ENCODE measurements at places on chromosomes 16 and 17.

DNA sequence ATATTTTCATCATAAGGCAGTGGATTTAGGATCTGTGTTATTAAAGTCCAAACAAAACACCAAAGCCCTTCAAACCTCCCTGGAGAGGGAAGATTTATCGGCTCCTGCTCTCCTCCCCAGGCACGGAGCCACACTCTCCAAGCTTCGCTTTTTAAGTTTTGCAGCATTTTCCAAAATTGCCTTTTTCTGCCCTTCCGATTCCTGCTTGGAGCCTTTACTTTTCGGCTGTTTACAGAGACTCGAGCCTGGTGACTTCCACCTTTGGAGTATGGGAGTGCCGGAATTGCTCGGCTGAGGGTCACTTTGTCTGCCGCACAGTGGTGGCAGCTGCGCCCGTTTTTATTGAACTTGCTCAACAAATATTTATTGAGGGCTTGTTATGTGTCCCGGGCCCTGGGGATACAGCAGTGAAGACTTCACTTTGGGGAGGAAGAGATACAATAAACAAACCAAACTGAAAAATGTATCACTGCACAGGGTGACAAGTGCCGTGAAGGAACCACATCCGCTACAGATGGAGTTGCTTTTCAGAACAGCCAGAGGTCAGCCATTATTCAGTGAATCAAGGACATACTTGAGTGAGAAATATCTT is 185.5 kb downstream of the NTN1 start:
- DNase-seq: no peak

DNA sequence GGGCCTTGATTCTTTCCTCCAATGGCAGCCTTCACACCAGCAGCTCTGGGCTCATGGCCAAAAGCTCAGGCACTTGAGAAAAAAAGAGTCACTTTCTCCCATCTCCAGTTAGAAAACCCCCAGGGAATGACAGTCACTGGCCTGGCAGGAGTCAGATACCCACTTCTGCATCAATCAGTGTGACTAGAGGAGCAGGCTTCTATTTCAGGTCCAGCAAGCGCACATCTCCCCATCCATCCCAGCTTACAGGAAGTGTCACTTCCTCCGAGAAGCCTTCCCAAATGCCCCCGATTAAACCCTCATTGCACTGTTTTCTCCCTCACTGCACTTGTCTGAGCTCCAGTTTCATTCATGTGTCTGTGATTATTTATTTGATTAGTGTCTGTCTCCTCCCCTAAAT is 30.4 kb upstream of the CCL1 start:
- DNase-seq: no peak

GRCh38 chr17:61783556-61784304 is 79.6 kb downstream of the BRIP1 start:
- DNase-seq: no peak

GRCh38 chr17:44362949-44363612 is 572 bp downstream of the FAM171A2 start:
- DNase-seq: no peak

- DNase-seq: no peak
Measured at GRCh38 chr17:50332196-50332595, 13.7 kb upstream of the XYLT2 start.

- no peak for DNase-seq
Measured at GRCh38 chr17:8664456-8665126, 34.1 kb upstream of the MYH10 start.

DNA sequence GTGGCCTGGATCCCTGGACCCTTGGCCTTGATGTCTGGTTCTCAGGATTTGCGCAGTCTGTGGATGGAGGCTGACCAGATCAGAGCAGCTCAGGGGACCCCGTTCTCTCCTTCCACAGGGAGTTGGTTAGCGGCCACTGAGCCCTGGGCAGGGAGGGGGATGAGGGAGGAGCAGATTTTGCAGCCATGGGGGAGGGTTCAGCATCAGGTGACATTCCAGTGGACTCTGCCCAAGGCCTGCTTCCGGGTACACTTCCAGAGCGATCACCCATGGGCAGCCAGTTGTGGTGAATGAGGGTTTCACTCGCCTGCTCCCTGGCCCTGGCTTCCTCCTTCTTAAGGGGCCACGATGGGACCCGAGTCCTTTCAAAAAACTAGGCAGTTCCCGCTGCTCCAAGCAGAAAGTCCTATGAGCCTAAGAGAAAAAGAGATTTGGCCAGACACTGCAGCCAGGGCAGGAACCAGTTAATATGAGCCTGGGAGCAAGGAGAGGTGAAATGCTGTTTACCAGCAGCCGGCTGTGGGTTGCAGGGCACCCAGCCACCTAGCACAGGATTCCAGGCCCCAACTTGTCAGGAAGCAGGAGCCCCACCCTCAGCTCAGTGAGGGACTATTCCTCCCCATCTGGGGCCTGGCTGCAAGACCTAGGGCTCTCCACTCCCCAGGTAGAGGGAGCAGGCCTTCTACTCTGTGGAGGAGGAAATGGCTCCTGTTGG is 4.7 kb upstream of the GPRC5C start:
- no peak for DNase-seq

All from globus pallidus (tissue), 1 donor.